ENCODE measurements at places on chromosomes 7 and 10.
A peak's percentile ranks its signal among the peaks of the same experiment; 100 is the strongest.

GRCh38 chr10:118842843-118843624 lies 88.3 kb upstream of the CACUL1 start:
- DNase-seq: no peak

DNA sequence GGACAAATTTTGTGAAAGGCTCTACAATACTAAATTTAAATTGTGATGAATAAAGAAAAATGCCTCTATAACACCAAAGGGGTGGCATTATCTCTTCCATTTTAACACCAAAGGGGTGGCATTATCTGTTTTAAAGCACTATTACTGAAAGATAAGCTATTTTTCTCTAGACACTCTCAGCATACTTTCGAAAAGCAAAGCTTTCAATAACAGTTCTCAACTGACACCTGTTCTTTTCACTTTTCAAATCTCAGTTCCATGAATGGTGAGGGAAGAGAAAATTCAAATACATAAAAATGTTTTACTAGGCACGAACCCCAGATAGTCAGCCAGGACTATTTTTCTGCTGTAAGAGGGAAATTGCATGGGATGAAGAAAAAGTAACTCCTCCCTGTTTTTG lies 103.8 kb downstream of the CPEB3 start:
- DNase-seq: no peak

DNA sequence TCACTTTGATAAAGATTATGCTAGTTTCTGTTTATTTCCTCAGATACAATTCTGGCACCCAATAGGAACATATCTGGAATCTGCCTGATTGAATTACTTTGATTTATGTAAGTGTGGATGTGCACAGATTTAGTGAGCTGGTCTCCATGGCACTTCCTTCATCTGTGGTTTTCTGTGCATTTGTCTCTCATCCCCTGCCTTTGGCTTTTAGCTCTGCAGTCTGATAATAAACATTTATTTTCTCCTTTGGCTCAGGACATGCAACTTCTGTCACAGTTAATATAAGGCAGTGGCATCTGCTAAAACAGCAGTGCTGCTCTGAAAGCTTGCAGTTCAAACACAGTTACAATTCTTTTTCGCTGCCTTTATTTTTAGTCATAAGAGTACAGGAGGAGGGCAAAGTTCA lies 273.7 kb upstream of the CHRM2 start:
- DNase-seq: no peak

GRCh38 chr10:22246680-22247391 lies 29.0 kb upstream of the EBLN1 start:
- peak; percentile 59 for DNase-seq

- no peak for DNase-seq
Measured at GRCh38 chr7:15764010-15764409, 77.5 kb upstream of the MEOX2 start.

GRCh38 chr7:44587843-44588711 lies 6.0 kb upstream of the TMED4 start:
- peak; percentile 67 for DNase-seq

GRCh38 chr7:96074871-96075270 lies 247.0 kb downstream of the SLC25A13 start:
- no peak for DNase-seq

- DNase-seq: no peak
Measured at GRCh38 chr10:73843261-73843660, 31.1 kb downstream of the CAMK2G start.

- DNase-seq: no peak
Measured at GRCh38 chr10:104043185-104043830, 42.4 kb downstream of the COL17A1 start.

DNA sequence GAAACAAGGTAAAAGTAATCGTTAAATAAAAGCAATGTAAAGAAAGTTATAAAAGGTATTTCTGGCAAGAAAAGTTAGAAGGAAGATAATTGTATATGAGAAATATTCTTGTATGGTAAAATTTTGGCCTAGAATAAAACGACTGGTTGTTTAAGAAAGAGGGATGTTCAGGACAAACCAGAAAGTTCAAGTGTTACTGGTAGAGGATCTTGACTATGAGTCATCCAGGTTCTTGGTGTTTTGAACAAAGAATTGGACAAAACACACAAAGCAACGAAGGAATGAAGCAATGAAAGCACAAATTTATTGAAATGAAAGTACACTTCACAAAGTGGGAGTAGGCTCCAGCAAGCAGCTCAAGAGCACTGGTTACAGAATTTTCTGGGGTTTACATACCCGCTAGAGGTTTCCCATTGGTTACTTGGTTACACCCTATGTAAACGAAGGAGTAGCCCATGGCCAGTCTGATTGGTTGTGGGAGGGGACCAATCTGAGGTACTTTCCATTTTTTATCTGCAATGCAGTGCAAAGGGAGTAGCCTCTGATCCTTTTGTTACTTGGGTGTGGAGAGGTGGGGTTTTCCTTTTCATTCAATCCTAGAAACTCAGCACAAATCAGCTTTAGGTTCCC lies 22.4 kb upstream of the GARS1 start:
- no peak for DNase-seq

GRCh38 chr7:51346126-51346525 lies 29.5 kb upstream of the COBL start:
- DNase-seq: no peak

DNA sequence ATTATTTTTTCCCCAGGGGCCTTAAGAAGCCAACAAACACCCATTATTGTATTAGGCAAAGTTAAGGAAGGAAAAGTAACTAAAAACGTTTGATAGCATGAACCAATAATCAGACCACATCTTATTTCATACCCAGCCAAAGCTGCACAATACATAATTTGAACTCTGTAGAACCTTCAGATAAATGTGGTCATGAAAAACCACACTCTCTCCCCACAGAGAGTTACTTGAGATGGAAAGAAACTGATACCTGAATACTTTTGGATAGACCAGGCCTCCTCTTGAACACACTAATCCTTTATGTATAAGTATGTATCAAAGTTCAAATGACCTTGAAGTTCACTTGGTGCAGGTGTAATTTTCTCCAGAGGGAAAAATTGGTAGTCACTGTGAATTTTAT lies 146.6 kb upstream of the FAM13C start:
- no peak for DNase-seq

DNA sequence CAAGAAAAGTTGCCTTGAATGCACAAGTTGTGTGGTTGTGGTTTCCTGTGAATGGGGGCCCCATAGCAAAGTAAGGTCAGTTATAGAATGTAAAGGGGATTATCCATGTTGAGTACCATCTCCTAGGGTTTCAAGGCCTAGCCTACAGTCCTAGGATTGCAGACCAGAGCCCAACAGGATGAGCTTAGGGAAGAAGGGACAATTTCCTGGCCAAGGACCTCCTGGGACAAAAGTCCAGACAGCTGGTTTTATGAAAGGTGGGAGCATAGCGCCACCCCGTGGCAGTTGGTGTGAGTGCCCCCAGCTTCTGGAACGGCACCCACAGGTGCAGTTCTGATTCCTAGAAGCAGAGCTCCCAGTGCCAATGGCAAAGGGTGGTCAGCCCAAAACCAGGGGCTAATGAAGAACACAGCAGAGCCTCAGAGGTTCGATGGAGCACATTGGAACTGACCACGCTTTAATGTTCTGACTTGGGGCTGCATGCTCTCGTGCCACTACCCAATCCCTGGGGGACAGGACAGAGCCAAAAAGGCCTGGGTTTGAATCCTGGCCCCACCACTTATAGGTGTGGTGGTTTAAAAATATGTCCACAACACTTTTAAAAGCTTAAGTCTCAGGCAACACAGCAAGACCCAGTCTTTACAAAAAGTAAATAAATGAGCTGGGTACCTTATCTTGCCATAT lies 25.8 kb upstream of the TMEM120A start:
- peak; percentile 60 for DNase-seq

DNA sequence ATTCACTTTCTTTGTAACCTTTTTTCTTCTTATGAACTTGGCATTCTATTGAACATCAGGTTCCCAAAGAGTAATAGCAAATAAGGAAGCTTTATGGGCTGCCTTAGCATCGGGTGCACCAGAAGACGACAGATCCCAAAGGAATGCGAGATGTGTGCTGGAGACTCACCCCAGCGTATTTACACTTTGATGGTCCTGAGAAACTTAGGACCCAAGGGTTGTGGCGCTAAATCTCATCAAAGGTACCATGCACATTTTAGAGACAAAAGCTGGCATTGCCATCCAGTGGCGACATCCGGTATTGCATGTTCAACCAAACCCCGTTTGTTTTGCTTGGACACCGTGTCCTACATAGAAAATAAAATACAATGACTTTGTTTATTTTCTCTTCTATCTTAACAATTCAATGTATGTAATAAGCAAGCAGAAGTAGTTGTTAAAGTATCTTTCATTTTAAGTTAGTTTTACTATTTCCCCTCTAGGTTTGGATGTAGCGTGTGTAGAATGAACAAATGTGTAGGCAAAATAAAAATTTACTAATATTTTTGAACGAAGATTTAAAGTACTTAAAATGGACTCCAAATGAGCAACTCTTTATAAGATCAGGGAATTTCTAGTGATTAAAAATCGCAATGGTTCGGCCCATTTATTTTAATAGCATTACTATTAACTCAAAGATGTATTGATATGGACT lies 1154.8 kb downstream of the GATA3 start:
- DNase-seq: peak; percentile 50

GRCh38 chr7:3206101-3206500 lies 95.0 kb upstream of the SDK1 start:
- DNase-seq: no peak

GRCh38 chr10:101007099-101007711 lies 7.6 kb downstream of the LZTS2 start:
- DNase-seq: no peak

DNA sequence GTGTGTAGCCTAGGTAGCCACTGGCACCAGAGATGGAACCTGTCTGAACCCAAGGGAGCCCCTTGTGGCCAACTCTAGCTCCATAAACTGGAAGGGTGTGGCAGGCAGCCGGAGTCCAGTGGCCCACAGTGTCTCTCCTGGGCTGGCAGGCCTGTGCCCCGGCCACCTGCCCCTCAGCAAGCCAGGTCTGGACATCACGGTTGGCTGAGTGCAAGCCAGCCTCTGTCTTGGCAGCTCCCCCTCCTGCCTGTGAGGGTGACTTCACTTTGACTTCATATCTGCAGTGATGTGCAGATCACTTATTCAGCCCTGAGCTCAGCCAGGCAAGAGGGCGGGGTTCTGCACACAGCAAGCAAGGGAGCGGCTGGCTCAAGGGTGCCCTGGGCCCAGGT lies 1.3 kb upstream of the RET start:
- no peak for DNase-seq

- DNase-seq: peak; percentile 37
Measured at GRCh38 chr7:158782761-158783401, 46.4 kb downstream of the ESYT2 start.

- DNase-seq: no peak
Measured at GRCh38 chr10:75024971-75025523, 86.4 kb upstream of the SAMD8 start.

DNA sequence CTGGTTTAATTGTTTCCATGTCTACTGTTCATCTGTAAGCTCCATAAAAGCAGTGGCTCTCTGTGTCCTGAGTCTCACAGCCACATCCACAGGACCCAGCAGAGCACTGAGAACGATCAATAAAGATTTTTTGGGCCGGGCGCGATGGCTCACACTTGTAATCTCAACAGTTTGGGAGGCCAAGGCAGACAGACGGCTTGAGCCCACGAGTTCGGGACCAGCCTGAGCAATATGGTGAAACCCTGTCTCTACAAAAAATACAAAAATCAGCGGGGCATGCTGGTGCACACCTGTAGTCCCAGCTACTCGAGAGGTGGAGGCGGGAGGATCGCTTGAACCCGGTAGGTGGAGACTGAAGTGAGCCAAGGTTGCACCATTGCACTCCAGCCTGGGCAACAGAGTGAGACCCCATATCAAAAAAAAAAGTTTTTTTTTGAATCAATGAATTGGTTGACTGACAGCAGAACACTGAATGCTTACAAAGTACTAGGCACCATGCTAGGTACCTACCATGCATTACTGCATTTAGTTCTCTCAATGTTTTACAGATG lies 4.5 kb downstream of the SLC37A3 start:
- DNase-seq: no peak

- DNase-seq: peak; percentile 22
Measured at GRCh38 chr7:12712236-12712635, 24.8 kb downstream of the ARL4A start.

DNA sequence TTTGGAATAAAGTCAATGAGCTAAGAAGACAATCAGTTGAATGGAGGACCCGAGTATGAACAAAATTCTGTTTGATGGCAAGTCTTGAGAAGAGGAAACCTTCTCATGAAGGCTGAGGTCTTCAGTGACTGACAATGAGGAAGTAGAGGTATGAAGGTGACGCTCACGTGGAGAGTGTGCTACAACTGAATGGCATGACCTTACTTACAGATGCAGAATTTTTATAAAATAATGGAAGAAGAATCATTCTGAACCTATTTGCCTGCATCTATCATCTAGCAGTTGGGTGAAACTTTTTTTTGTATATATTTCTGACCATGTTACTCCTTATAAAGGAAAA lies 19.4 kb upstream of the SP4 start:
- DNase-seq: no peak

DNA sequence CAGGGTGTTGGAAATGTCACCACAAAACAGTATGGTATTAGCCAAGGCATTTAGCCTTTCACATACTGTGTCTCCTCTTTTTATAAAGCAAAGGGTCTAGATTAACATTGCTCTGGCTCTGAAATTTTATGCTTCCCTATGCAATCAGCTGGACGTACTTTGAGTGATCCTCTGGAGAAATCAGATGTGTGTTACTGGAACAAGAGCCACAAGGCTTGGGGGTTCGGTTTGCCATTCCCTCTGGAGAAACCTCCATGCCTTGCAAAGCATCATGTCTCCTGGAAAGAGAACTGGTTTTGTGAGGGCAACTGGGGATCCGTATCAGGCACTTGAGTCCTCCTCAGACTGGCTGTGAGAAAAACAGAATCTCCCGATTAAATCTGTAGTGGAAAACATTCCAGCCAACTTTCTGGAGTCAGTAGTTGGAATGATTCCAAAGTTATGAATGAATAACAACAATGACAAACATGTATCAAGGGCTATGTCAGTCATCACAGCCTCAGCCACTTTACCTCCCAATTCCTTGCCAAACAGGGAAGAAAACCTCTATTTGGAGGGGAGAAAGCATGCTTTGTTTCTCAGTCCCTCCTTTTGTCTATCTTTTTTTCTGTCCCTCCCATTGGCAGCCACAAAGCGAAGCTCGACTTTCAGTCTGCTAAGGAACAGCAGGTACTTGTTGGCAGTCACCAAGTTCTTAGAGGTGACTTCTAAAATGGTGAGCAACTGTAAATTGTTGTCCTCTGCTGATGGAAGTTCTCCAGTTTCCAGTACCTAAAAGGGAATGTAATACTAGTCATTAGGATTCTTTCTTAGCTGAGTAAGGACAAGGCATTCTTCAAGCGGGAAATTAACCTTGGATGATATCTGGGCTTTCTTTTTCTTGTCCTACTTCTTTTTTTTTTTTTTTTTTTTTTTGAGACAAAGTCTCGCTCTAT lies 864.8 kb upstream of the AUTS2 start:
- peak; percentile 20 for DNase-seq

DNA sequence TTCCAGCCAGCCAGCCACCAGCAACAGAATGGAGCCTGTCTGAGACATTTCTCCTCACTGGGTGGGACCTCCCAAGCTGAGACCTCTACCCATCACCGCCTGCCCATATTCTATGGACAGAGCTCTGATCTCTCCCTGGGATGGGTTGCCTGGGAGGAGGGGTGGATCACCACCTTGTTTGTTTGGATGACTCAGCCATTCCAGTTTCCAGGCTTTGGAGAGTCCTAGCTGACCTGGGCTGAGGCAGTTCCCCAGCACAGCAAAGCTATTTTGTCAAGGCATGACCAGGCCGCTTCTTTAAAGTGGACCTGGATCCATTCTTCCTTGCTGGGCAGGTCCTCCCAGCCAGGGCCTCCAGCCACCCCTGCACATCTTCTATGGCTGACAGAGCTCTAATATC lies 982.3 kb downstream of the DNAJB9 start:
- no peak for DNase-seq

Measured in AG10803 (cell line).